ENCODE measurements at places on chromosomes 7 and 10. TPM values are rescaled to one million over a fixed set of nuclear protein-coding genes. Genes with fewer than 3 reads are reported as not detected.

CUBN gene
- 0.25 TPM for total RNA-seq

DNA sequence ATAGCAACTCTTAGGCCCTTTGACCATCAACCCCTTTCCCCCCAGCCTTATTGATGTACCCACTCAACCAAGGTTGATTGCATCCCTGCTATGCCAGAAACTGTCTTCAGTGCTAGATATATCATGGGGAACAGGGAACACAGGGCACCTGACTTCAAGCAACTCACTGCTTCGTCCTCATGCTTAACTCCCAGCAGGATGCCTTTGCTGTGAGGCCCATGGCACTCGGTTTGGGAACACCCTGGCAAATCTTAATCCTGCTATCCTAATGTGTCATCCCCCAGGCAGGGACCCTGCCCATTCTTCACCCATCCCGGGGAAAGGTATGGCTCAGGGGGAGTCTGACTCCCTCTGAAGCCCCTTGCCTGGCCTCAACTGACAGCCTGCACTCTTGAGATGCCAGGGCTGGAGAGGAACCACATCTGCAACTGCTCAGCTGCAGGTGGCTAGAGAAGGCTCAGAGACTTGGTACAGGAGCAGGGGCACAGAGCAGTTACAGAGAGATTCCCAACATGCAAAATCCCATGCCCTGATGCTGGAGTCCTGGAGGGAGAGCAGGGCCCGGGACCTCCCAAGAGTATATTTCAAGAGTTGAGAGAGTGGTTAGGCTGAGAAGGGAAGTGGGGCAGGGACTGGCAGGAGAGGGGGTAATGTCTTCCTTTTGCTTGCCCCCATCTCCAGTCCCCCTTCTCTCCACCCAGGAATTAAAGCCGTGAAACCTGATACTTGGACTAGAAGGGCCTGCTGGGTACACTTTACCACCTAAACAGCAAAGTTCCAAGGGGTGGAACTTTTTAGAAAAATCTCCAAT is 2.4 kb upstream of the UNC5B start:
- DNase-seq = no peak

TEX47 gene
- not detected for total RNA-seq

GRCh38 chr7:100966542-100967291 is 2.6 kb upstream of the MUC12 start:
- peak; percentile 24 for DNase-seq

DNA sequence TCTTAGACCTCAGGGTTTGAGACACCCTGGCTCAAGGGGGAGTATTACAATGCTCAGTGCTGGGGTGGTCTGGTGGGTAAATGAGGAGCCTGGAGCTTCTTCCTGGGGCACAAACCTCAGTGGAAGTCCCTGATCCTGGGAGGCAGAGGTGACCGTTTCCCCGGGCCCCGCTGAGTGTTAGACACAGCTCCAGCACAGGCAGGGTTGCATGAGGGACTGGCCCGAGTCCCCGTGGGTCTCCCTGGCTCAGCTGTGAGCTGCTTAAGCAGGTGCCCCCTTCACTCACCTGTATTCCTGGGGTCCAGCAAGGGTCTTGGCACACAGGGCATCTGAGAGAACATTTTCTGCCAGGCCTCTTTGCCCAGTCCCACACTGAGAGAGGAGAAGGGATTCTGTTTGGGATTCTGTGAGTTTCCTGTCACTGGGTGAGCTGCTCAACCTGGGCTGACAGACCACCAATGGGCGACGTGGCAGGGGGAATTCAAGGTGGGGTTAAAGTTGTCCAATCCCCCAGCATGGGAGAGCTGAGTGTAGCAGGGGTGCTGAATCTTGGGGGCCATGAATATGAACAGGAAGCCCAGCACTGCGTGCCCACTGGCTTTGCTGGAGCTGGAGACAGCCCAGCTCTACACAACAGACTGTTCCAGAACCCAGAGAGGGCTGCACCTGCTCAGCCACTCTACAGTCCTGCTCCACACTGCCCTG is 29.9 kb downstream of the DDIT4 start:
- peak; percentile 29 for DNase-seq

CREB5 gene
- total RNA-seq = 0.50 TPM

DNA sequence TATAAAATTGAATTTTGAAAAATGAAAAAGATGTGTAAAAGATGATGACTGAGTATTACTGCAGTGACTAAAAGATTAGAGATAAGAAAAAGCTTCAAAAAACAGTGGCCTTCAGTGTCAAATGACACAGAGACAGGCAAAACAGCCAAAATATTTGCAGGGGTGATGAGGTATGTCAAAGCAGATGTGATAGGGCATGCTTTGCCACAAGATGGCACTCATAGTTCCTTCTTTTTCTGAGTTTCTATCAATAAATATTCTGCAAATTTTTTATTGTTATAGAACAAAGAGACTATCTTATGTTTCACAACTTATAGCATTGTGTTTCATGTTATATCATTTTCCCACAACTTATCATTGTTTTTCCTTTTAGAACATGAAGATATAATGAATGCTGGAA is 344.1 kb upstream of the HPS1 start:
- no peak for DNase-seq

CYP2C19 gene
- total RNA-seq = not detected

C7orf33 gene
- total RNA-seq = not detected

EEF1AKMT2 gene
- total RNA-seq = 21.4 TPM

RPEL1 gene
- total RNA-seq = not detected

DYDC2 gene
- 0.79 TPM for total RNA-seq

- DNase-seq = no peak
These were observed 399.5 kb downstream of the RPS24 start for GRCh38 chr10:78433076-78433595.

ACSL5 gene
- 32.0 TPM for total RNA-seq

GDF2 gene
- not detected for total RNA-seq

- peak; percentile 45 for DNase-seq
These were observed 657 bp upstream of the TMEM178B start for GRCh38 chr7:141073173-141073640.

GRCh38 chr10:19628767-19629560 is 187.3 kb upstream of the PLXDC2 start:
- no peak for DNase-seq

GARIN1A gene
- total RNA-seq = 0.07 TPM

ZWINT gene
- 75.1 TPM for total RNA-seq

AGAP3 gene
- total RNA-seq = 33.2 TPM

GRCh38 chr7:150360363-150361058 is 8.1 kb upstream of the REPIN1 start:
- no peak for DNase-seq

DNA sequence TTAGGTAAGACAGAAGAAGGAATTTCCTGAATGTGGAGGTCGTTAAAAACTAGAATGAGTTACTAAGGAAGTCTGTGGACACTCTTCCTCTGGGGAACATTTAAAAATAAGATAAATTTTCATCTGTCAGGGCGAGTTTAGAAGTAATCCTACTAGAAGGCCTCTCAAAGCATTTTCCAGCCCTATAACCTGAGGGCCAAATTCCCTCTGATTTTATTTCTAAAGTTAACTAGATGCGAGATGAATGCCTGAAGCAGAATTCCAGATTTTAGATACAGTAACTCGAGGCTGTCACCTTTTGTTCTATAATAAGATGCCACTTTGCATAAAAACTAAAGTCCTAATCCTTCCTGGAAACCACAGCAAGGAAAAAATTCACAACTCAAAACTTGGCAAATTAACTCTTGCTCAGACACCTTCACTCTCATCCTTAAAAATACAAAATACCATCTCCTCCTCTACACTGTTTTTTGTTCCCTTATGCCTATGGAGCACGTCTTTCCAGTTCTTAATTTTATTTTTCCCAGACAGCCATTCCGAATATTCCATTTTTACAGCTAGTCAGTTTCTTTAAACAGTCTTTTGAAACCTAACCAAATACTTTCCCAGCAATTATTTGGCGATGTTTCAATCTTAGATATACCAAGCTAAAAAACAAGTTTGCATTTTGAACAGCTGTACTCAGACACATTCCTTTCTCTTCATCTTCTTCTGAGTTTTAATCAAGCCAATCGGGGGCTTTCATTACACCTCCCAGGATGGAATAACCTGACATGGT is 420.7 kb upstream of the NFE2L3 start:
- DNase-seq = no peak

DNA sequence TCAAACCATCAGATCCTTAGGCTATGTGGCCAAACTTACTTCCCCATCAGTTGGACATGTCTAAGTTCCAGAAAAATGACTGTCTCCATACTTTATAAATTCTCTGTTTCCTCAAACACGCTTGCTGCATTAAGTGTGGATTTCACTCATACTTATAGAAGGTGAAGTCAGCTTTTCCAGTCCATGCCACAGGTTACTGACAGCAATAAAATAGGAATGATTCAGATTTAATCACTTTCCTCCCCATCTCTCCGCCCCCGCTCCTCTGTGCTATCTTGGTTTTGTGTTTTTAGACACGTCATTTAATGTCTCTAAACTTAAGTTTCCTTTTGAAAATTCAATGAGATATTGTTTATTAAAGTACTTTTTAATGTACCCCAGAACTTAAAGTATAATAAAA is 1098.0 kb upstream of the C7orf33 start:
- DNase-seq = no peak

ASB10 gene
- not detected for total RNA-seq

PRKCQ gene
- 39.0 TPM for total RNA-seq

- peak; percentile 73 for DNase-seq
These were observed 836 bp downstream of the KMT2E start for GRCh38 chr7:105014693-105015389.

GRCh38 chr7:14687777-14688176 is 214.8 kb downstream of the DGKB start:
- DNase-seq = no peak

All from activated CD4-positive, alpha-beta T cell treated with anti-CD3 and anti-CD28 coated beads for 36 hours (primary cell).